ENCODE measurements at places on chromosomes 6 and 20. TPM values are rescaled to one million over a fixed set of nuclear protein-coding genes. Genes with fewer than 3 reads are reported as not detected.
A peak's percentile ranks its signal among the peaks of the same experiment; 100 is the strongest.

Gene THBD
- 7.0 TPM for total RNA-seq

Gene IP6K3
- total RNA-seq = 2.4 TPM

Gene HLA-DRA
- 159 TPM for total RNA-seq

Gene BPIFB1
- not detected for total RNA-seq

Gene HLA-DRB5
- 121 TPM for total RNA-seq

Gene KATNA1
- total RNA-seq = 11.3 TPM

Gene PRND
- total RNA-seq = 0.20 TPM

Gene RAB32
- total RNA-seq = 42.6 TPM

Gene PDE7B
- total RNA-seq = 1.4 TPM

Gene EFCAB8
- total RNA-seq = not detected

DNA sequence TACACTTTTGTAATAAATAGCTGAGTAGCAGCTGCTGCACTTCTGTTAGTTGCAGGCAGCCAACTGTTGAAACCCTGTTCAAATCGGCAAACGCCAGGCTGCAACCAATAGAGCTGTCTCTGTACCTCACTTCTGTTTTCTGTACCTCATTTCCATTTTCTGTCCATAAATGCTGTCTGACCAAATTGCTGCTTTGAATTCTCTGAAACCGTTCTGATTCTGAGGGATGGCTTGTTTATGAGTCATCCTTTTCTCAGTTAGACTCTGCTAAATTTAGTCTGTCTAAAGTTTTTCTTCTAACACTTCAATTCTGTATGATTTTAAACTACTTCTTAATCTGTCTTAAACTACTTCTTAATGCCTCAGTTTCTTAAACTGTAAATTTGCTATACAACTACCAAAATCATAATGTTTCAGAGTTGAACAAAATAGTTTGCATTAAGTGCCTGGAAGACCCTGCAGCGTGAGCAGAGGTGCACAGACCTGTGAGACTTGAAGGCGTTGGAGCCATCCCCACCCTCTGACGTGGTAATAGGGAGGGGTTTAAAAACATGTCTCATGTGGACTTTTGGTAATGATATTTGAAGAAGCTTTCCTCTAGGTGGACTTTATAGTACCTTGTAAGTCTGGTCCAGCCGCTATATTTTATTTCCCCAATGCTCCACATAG, 9.6 kb downstream of the BTNL2 start:
- no peak for DNase-seq

- peak; percentile 58 for DNase-seq
These were observed 33.9 kb downstream of the SLC17A4 start for GRCh38 chr6:25788305-25788922.

DNA sequence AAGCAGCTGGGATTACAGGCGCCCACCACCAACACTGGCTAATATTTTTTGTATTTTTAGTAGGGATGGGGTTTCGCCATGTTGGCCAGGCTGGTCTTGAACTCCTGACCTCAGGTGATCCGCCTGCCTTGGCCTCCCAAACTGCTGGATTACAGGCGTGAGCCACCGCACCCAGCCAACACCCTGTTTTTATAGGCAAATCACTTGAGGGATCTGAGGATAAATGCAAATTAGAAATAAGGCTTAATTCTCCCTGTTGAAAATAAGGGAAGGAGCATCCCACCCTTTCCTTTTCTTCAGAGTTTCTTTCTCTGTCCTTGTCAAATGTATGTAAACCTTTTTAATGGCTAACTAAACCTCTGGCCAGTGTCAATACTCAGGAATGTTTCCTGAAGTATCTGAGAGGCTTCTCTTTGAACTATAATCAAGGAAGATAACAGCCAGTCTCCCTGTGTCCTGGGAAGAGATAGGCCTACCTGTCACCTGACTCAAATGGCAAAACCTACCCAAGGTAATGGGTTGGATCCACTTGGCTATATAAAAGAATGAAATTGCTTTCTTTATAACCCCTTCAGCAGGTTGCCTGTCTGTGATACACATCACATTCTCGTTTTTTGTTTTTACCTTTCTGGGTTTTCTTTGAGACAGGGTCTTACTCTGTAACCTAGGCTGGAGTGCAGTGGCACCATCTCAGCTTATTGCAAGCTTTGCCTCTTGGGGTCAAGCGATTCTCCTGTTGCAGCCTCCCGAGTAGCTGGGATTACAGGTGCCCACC, 64.5 kb upstream of the TNFAIP3 start:
- no peak for DNase-seq

DNA sequence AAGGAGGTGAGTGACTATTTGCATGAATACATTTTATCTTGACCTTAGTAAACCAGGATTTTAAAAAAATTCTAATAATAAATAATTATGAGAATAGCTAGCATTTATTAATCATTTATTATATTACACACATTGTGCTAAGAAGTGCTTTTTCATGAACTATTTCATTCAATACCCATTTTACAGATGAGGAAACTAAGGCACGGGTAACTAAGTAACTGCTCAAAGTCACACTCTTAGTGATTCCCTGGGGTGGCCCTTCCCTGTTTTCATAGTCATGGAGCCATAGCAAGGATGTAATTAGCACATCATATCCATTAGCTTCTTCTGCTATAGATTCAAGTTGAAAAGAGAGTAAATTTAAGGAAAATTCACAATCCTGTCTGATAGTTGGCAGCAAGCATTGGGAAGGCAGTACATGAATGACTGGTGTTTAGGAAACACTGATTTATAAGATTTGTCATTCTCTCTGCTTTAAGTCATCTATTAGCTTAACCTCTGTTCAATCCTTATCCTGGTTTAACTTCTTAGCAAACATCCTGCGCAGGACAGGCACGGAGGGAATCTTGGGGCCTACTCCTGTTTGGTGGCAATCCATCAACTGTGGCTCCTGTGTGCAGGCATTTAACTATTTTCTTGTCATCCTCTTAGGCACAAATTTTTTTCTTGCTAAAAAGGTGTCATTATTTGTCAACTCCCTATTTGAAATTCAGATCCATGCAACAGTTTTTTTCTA, 68.3 kb downstream of the RIN2 start:
- no peak for DNase-seq

GRCh38 chr20:5642155-5642981, 107.8 kb upstream of the SHLD1 start:
- peak; percentile 35 for DNase-seq

DNA sequence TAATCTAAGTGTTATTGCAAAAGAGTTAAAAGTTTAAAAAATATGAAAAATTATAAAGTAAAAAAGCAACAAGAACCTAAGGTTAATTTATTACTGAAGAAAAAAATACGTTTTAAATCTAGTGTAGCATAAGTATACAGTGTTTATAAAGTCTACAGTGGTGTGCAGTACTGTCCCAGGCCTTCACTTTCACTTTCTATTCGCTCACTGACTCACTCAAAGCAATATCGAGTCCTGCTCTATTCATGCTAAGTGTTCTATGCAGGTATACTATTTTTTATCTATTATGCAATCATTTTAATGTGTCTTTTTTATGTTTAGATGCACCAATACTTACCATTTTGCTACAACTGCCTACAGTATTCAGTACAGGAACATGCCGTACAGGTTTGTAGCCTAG, 113.0 kb downstream of the MANEA start:
- no peak for DNase-seq

DNA sequence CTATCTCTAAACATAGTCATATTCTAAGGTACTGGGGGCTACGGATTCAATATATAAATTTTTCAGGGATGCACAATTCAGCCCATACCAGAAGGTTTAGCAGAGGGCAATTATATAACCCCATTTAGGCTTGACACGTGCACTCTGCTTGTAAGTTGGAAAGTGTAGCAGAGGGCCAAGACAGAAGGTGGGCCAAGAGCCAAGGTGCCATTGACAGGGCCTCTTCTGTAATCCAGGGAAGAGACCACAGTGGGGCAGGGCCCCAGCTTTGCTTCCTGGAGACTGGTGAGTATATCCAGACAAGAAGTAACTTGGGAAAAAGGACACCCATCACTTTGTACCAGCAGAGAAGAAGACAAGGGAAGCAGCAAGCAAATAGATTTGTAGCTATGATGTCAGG, 672.4 kb upstream of the MARCKS start:
- DNase-seq = no peak

DNA sequence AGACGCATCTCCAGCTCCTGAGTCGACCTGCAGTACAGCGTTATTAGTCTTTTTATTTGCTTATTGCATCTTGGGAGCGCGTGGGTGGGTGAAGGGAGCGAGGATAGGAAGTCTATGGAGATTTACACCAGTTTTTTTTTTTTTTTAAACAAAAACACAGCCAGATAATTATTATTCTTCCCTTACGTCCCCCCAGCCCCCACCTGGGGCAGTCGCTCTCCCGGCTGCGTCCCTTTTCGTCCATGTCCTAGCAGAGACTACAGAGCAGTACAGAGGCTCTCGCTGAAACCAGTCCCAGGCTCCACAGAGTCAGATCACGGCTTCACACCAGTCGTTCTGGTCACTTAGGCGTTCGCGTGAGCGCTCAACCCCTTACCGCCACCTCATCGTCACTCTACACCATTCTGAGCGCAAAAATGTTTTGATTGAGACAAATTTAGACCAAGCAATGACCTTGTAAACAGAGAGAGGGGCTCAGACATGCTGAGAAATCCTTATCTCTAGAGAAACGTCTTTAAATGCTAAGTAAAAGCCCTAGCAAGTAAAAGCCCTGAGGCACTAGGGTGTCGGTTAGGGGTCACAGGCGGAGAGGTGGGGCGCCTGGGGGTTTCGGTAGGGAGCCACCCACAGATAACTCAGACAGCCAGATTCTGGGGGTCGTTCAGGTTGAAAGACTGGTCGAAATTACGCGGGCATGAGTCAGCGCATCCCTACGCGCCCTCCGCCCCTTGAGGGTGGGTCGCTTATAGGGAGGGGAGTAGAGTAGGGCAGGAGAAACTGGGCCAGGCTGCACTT, 975 bp upstream of the PPT2 start:
- DNase-seq = peak; percentile 38

DNA sequence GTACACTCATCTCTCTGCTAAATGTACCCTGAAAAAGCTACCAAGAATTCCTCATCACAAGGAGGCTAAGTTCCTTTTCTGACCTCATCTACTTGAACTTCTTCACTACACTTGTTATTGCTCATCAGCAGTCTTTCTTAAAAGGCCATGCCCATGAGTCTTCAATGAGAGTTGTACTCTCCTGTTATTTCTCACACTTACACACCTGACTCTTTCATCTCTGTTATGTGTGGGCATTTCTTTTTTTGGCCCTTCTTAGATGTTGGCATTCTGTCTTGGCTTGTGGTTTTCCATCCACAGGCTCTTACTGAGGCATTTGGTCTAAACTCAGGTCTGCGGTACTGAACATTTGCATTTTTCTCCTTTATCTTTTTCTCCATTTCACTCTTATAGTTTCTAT, 10.7 kb upstream of the SLC17A1 start:
- no peak for DNase-seq

- DNase-seq = no peak
These were observed 59.7 kb downstream of the EYA4 start for GRCh38 chr6:133300896-133301295.

DNA sequence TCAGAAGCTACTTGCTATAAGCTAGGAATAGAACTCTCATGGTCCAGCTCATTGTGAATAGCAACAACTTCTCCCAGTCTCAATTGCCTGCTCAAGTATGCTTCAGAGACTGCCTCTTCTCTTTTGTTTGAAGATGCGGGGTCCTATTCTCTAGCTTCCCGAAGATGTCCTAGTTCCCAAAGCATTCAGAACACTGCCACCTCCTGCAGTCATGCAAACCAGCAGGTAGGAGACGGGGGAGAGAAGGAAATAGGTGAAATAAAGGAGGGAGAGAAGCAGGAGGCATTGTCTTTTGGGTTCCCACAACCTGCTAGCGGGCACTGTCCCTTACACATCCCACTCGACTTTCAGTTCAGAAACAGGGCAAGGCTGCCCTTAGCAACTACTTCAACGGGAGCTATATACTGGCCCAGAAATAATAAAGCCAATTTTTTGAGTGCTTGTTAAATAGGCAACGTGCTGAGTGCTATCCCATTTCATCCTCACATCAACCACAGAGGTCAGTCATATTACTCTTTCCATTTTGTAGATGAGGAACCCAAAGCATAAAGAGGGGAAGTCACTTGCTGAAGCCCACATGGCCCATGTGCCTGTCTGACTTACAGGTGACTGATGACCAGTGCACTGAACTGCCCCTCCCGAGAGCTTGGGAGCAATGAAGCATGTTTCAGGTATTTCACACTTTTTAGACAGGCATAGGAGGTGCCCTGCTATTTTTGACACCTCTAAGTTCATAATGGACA, 61.9 kb upstream of the ATXN1 start:
- DNase-seq = no peak

- no peak for DNase-seq
These were observed 66.7 kb upstream of the SLC22A16 start for GRCh38 chr6:110543106-110543505.

DNA sequence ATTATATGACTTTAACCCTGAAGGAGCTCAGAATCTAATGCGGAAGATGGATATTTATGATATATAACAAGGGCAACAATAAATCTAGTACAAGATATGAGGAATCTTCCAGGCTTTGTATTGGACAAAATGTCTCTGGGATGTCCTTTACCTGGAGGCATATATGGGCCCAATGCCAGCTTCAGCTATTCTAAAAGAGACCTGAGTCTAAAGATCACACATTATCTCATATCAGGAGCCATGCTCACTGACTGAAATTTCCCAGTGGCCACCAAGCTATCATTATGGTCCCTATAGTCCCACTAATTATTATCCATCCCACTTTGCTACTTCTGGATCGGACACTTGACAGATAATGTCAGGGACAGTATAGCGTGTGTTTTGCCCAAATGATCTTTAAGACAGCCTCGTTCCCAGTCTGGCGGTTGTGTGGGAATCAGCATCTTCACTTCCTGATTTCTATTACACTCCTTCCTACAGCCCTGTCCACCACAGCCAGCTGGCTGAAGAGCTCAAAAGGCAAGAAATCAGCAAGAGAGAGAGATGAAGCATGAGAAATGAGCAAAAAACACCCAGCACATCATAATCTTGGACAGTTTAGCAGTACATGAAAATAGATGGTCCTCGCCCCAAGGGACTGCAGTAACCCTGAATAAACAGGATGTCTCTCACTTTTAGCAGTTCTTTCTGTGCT, 34.9 kb downstream of the KLHL31 start:
- peak; percentile 31 for DNase-seq

DNA sequence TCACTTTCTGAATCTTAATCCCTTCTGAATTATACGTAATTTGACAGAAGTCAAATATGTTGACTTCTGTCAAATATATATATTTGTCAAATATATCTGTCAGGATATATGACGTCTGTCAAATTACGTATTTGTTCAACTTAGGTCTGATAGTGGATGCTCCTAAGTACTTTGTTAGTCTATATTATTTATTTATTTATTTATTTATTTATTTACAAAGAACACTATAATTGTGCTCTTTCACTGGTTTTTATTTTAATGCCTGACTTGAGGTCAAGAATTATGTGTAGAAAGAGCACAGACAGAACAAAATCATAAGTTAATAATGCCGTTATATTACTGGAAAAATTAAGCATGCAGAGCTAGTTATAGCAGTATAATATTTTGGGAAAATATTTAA, 81.2 kb downstream of the UST start:
- no peak for DNase-seq
